Stimulated activated CD8-positive, alpha-beta memory T cell treated with anti-CD3 and anti-CD28 coated beads, Interleukin-2, amount 100 ng/mL, for 1 hour (primary cell): ENCODE measurements at places on chromosomes 1 and 21.

- DNase-seq = no peak
These were observed 9.5 kb downstream of the RNU1-2 start for GRCh38 chr1:16905110-16905867.

DNA sequence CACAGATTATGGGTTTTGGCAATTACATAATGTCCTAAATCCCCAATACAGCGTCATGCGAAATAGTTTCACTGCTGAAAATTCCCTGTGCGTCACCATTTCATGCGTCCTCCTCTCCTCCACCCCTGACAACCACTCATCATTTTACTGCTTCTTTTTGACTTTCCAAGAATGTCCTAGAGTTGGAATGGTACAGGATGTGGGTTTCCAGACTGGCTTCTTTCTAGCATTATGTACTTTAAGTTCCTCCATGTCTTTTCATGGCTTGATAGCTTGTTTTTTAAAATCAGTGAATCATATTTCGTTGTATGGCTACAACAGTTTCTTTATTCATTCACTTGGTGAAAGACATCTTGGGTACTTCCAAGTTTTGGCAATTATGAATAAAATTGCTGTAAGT, 7.4 kb downstream of the NBPF3 start:
- DNase-seq = no peak

- DNase-seq = no peak
These were observed 1105.0 kb downstream of the PLA2G4A start for GRCh38 chr1:187933562-187934419.

- DNase-seq = no peak
These were observed 9.3 kb upstream of the FCRL1 start for GRCh38 chr1:157829210-157829609.

- DNase-seq = no peak
These were observed 30.0 kb downstream of the MFSD2A start for GRCh38 chr1:39984951-39985350.

- no peak for DNase-seq
These were observed 21.0 kb upstream of the FUCA1 start for GRCh38 chr1:23889074-23889473.

- no peak for DNase-seq
These were observed 65.2 kb upstream of the TRABD2B start for GRCh38 chr1:48062353-48062752.

GRCh38 chr1:115411371-115412063, 73.5 kb upstream of the NGF start:
- no peak for DNase-seq

DNA sequence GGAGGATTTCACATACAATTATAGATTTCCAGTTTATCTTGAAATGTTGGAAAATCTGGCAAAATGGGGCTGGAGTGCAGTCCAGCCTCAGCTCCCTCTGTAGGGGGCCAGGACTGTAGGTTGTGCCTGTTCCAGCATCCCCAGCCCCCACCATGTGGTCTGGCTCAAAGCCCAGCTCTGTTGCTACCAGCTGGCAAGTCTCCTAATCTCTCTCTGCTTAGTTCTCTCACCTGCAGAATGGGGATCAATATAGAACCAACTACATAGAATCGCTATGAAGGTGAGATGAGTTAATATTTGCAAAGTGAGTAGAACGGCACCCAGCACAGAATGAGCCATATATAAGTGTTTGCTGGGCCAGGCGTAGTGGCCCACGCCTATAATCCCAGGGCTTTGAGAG, 50.0 kb upstream of the TARDBP start:
- DNase-seq = no peak

- no peak for DNase-seq
These were observed 4.2 kb downstream of the FABP3 start for GRCh38 chr1:31368611-31369107.

- no peak for DNase-seq
These were observed 61.1 kb downstream of the FYB2 start for GRCh38 chr1:56758135-56758534.

GRCh38 chr1:27594564-27595510, 9.1 kb downstream of the AHDC1 start:
- no peak for DNase-seq

DNA sequence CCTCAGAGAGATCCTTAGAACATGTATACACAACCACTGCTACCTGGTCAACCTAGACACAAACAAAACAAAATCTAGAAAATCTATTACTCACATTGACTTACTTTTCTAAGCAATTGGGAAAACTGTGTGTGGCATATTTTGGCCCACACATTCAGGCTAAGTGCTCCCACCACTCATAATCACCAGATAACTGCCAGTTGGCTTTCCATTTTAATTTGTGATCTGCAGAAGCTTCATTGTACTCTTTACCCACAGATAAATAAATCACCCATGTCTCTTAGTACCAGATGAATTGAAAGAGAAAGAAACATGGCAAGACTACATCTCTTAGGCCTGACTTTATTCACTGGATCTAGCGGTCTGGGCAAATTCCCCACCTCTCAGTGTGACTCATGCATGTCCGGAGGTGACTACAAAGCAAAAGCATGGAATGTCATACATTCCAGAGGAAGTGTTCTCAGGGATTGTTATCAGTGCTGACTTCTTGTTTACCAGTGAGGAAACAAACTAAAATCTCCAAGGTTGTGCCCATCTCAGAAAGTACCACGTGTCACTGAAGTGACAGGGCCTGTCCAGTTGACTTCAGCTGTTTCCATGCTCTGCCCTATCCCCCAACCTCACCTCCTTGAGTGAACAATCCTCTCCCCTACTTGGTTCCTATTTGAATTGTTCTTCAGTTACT, 52.4 kb upstream of the BCL10 start:
- DNase-seq = no peak

DNA sequence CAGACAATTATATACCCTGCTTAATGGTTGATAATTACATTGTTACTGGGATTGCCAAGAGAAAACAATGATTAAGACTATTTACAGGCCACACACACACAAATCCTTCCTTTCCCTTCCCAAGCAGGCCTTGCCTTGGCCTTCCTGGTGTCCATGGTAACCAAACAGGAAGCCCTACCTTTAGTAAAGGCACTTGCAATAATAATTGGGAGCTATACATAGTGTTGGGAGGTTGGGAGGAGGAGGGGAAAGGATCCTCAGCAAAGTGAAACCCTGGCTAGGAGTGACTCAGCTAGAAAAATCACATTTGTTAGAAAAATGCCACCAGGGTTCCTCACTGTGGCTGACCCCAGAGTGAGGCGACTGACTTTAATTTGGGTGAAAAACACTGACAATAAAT, 122.3 kb upstream of the ADAR start:
- DNase-seq = no peak

DNA sequence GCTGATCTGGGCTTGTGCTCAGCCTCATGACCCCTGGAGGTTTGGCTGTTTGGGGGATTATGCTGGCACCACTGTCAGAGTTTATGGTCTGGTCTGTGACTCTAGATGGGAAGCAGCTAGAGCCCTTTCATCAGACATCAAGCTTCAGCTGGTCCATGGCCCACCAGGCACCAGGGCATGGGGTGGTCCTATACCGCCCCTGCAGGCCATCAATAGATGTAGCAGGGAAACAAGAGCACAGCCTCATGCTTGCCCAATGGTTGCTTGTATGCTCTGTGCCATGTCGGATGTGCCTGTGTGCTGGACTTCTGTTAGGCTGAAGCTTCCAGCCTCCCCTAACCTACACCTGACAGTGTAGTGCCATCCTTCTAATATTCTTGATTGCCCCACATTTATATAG, 71.1 kb upstream of the CD34 start:
- DNase-seq = no peak

- DNase-seq = no peak
These were observed 65.3 kb upstream of the PPP2R5A start for GRCh38 chr1:212219679-212220463.

DNA sequence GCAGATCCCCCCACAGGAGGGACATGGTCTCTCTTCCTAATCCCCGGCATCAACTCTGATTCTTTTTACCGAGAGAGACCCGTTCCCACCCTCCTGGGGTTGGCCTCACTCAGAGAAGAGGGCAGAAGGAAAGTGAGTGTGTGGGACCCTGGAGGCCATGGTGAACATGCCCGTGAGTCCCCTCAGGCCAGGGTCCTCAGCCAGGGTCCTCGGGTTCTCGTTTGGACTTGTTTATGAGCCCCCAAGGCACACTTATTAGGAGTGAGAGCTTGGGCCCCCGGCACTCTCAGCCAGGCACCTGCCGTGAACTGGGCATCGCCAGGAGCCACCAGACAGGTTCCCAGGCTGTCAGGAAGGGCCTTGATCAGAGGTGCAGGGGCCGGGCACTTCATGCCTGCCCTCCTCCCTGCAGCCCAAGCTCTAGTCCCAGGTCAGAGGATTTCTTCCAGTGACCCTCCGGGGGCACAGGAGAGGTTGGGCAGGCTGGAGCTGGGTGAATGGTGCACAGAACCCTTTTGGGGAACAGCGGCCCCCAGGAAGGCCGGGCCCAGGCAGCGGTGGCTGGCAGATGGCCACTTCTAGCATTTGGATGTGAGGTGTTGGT, 122.6 kb downstream of the CRYAA start:
- DNase-seq = no peak

DNA sequence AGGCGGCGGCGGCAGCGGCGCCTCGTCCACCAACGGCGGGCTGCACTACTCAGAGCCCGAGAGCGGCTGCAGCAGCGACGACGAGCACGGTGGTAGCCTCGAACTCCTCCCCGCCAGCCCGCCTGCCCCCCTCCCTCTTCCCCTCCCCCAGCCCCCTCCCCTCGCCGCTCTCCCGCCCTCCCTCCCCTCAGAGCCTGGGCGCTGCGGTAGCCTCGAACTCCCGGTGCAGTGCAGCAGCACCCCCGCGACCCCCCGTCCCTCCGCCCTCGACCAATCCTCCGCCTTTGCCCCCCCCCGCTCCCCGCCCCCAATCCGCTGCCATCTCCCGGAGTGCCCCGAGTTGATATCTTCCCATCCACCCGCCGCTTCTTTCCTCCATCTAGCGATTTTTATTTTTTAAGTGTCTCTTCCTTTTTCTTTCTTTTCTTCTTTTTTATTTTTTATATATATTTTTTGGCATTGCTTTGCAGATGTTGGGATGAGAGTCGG, 516 bp downstream of the RCOR3 start:
- DNase-seq = peak; percentile 14

DNA sequence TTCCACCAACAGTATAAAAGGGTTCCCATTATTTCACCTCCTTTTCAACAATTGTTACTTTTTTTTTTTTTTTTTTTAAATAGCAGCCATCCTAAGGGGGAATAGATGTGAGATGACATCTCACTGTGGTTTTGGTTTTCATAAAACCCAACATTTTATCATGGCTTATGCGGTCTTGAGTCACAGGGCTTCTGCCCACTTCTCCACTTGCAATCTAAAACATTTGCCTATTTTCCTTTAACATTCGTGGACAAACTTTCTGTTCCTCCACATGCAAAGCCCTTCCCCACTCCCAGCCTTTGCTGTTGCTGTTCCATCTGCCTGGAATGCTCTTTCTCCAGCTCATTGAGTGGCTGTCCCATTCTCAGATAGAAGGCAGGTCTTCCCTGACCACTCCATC, 239.7 kb upstream of the KCNK2 start:
- DNase-seq = no peak

DNA sequence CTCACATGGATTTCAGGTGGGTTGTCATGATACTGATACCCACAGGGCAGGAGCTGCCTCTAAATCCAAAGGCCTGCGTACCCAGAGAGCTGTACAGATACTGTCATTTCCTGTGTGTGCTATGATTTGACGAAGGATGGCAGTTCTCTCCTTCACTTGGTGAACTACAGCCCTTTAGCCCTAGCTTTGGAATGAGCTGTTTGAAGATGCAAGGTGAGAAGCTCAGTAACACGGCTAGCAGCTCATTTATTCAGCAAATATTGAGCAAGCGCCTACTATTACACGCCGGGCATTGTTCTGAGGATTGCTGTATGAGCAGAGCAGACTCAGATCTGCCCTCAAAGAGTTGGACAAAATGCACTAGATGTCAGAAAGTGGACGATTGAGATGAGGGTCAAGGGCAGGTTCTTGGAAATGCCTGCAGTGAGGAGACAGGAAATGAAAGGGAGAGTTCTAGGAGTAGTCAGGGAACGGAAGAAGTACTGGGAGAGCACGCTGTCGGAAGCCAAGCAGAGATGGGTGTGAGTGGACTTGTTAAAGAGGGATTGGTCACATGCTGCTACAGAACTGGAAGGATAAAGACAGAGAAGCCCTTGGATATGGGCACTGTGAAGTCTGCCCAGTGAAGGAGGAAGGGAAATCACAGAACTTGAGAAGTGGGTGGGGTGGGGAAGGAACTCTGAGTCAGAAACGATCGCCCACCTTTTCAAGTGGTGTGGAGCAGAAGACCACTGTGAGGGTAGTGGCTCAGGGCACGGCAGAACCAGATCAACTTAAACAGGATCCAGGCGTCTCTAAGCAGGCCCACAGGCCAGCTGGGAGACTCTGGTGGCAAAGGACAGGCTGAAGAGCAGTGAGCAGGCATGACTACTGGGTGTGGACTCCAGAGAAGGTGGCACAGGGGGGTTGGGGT, 7.1 kb downstream of the PTGFRN start:
- DNase-seq = no peak

DNA sequence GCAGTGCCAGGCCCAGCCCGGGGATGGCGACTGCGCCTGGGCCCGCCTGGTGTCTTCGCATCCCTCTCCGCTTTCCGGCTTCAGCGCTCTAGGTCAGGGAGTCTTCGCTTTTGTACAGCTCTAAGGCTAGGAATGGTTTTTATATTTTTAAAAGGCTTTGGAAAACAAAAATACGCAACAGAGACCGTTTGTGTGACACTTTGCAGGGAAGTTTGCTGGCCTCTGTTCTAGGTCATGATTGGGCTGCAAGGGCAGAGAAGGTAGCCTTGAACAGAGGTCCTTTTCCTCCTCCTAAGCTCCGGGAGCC, 719 bp downstream of the SOD1 start:
- DNase-seq = no peak

DNA sequence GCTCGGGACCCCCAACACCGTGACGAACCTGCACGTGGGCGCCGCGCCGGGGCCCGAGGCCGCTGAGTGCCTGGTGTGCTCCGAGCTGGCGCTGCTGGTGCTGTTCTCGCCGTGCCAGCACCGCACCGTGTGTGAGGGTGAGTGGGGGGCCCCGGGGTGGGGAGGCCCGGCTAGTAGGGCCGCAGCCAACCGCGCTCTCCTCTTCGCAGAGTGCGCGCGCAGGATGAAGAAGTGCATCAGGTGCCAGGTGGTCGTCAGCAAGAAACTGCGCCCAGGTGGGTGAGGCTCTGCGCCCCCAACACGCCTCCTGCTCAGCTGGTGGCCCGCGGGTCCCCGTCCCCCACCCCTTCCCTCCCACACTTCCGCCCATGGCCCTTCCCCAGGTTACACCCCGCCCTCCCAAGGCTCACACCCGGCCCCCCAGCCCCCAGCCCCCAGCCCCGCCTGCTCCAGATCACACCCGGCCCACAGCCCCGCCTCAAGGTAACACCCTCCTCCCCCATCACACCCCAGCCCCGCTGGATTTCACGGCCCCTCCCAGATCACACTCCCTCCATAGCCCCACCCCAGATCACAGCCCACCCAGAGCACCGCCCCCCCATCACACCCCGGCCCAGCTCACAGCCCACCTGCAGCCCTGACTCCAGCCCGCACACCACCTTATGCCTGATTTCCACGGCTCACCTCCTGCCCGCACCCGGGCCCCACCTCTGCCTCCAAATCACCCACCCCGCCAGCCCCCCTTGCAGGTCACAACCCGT, 2.4 kb upstream of the MMP23B start:
- DNase-seq = peak; percentile 63
